Left renal pelvis (tissue), 4 donors: ENCODE measurements at places on chromosomes 5 and 9.

DNA sequence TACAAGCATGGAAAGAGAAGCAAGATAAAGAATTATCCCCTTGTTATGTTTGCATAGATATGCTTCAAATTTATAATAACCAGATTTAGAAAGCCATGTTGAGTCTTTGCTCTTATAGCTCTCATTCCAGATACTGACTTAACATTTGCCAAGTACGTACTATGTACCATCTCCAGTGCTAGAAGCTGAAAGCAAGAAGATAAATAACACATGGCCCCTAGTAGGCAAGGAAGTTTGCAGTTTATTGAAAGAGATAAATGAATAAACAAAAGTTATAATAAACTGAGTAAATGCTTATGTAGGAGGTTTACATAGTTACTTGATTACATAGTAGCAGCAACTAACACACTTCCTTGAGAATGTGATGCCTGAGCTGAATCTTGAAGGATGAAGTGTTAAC, 628.4 kb downstream of the HINT1 start:
- DNase-seq: no peak

- no peak for DNase-seq
Measured at GRCh38 chr9:36132086-36132485, 4.4 kb upstream of the GLIPR2 start.

- DNase-seq: no peak
Measured at GRCh38 chr5:178150977-178151734, 2.5 kb downstream of the NHP2 start.

DNA sequence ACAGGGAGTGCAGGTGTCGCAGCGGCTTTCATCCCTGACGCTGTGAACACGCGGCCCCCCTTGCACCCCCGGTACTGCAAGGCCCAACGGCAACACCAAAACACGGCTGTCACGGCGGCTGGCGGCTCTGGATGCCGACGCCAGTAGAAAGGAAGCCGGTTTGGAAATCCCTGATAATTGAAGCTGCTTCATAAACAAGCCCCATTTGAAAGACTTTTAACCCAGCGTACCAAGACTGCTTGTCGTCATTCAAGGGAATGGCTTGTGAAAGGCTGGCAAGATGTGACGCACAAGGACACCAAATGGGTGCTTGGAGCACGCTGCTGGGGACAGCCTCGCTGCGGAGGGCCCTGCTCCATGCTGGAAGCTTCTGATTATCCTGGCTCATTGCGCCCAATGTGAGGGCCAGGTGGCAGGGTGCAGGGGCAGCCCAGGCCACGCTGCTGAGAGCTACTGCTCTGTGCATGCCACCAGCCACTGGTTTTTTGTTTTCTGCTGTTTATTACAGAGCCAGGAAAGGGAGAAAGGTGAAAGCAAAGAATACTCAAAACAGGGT, 63.1 kb downstream of the GTF3C4 start:
- DNase-seq: no peak

DNA sequence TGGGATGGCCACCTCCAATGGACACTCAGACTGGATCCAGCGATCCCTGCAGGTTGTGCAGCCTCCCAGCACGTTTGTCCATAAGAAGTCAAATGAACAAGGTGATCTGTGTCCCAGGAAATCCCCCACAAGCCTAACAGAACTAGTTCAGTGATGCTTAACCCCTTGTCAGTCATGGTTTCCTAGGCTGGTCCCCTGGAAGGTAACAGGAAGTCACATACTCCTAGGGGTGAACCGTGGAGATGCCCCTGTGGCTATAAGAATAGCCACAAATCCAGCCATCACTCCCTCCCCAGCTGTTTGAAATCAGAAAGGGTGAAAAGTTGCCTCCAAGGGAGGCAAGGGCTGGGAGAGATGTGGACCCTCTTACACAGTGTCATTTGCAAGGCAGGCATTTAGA, 22.5 kb downstream of the PAX5 start:
- DNase-seq: no peak

- DNase-seq: no peak
Measured at GRCh38 chr5:80216753-80217596, 38.9 kb downstream of the SERINC5 start.

- DNase-seq: no peak
Measured at GRCh38 chr9:130846487-130847305, 11.6 kb downstream of the ABL1 start.

DNA sequence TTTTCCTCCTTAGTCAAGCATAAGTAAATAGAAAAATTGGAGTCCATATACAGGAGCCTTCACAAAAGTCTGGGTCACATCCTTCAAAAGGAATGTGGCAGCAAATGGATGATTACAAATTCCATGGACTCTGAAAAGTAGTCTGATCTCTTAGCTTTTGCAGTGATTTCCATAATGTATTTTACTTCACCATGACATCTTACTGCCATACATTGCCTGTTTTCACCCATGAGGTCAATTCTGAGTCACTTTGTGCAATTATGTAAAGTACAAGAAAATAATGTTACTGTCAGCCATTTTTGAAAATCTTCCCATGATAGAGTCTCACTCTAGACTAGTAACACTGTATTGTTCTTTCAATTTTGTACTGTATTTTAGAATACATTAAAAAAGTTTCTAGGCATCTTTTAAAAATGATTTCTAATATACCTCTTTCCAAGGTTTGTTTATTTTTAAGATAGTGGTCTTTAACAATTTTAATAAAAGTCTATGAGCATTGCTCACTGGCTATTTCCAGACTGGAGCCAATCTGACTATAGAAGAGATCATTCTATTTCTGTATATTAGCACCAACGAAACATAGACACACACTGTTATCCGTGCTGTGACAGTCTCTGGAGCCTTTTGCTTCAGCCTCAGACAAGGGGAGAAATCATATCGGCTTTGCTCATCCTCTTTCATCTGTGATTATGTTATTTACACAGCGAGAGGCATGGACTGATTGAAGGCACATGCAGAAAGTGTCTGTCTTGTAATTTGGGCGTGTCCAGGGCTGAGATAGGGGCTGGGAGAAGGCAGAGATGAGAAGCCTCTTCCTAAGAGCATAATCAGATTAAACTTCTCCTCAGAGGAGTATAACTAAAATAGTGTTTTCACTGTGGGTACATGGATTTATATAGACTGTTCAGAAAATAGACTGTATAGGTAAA, 22.9 kb upstream of the ACTBL2 start:
- DNase-seq: no peak

GRCh38 chr5:59471463-59471862, 422.1 kb downstream of the PDE4D start:
- DNase-seq: no peak

GRCh38 chr5:78971998-78972397, 13.1 kb downstream of the ARSB start:
- DNase-seq: no peak

DNA sequence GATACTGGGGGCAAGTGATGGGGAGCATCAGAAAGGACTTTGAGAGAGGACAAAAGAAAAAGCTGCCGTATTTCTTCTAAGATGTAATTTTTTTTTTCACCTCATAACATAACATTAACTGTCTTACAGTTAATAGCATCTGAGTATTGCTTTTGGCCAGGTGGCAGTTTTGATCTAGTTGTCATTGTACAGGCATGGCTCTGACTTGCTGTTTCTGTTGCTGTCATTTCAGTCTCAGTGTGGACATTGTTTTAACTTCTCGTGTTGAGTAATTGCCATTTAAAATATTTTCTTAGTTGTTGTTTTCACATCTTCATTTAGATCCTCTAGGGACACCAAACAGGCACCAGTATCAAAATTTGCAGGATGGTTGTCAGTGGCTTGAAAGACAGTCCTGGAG, 12.4 kb downstream of the SMAD5 start:
- no peak for DNase-seq

- DNase-seq: no peak
Measured at GRCh38 chr5:52807723-52808122, 20.0 kb downstream of the ITGA1 start.

- no peak for DNase-seq
Measured at GRCh38 chr5:78671609-78672008, 23.0 kb upstream of the LHFPL2 start.

DNA sequence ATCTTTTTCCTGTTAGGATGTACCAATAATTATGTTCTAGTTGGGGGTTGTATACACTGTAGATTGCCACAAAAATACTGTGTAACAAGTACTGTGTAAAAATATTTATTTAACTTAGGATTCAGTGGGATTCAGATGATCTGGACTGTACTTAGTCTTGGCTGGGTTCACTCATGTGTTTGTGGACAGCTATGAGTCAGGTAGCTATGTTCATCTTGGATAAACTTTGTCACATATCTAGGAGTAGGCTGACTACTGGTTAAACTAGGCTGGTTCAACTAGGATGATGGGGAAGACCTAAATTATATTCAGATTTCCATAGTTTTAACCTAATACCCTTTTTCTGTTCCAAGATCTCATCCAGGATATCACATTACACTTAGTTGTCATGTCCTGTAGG, 32.1 kb upstream of the TNFSF15 start:
- DNase-seq: no peak

DNA sequence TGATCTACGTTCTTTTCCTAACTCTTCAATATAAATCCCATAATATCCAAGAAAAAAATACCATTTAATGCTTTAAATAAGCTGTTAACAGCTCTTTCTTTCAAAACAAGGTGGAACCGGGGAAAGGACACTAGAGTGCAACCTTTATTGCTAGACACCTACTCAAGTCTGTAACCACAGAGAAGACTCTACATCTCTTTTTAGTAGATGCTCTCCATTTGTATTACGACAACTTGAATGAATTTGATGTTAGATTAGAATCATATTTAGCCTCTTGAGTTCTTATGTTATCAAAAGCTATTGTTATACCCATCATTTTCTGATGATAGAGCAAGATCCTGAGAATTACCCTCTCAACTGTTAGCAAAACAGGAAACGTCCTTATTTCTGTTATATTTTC, 246.3 kb downstream of the MLLT3 start:
- DNase-seq: no peak

- no peak for DNase-seq
Measured at GRCh38 chr5:169009123-169009522, 291.8 kb downstream of the SLIT3 start.

- no peak for DNase-seq
Measured at GRCh38 chr5:144436007-144436406, 265.3 kb downstream of the KCTD16 start.

DNA sequence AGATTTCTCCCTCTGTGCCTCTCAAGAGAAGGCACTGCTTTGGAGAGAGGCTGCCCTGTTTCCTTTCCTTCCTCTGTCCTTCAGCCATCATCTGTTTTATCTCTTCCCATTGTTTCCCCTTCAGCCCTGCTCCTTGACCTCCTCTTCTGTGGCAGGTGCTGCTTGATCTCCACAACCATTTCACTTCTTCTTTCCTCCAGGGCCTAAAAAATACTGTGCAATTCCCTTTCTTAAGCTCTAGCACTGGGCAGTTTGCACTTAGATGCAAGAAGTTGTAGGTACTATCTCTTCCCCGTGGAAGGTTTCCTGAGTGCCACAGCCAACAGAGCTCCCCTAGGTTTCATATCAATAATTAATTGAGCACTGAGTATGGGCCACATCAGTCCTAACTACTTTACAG, 8.8 kb upstream of the ADRB2 start:
- DNase-seq: no peak

GRCh38 chr5:51439232-51439631, 56.0 kb downstream of the ISL1 start:
- no peak for DNase-seq

GRCh38 chr5:143695244-143695864, 116.6 kb upstream of the HMHB1 start:
- no peak for DNase-seq

DNA sequence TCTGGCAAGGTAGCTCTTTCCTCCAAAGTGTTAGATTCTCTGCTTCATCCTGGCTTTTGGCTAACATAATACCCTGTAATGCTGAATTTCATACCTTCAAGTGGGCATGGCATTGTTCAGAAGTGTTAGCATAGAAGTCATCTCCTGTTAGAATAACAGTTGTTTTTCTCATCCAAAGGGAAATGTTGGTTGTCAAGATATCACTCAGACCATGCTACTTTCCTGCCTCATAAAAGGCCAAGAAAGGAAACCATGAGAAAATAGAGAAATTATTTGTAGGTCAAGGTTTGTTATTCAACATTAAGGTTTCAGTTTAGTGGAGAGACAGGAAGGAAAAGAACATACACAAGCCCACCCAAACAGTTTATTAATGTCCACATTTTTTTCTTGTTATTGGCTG, 472.5 kb downstream of the ARHGEF28 start:
- no peak for DNase-seq

DNA sequence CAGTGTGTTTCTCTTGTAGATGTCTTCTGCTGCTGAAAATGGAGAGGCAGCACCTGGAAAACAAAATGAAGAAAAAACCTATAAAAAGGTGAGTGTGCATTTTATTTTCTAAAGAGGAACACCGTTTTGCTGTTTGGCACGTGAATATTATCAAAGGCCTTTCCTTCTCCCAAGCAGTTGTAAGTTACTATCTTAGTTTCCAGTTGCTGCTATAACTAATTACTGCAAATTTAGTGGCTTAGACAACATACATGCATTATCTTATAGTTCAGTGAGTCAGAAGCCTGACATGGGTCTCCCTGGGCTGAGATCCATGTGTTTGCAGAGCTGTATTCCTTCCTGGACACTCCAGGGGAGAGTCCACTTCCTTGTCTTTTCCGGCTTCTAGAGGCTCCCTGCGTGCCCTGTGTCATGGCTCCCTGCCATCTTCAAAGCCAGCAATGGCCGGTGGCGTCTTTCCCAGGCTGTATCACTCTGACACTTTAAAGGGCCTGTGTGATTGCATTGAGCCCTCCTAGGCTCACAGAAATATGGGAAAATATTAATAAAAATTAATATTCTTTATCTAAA, 117.6 kb downstream of the PIP5K1B start:
- DNase-seq: no peak

DNA sequence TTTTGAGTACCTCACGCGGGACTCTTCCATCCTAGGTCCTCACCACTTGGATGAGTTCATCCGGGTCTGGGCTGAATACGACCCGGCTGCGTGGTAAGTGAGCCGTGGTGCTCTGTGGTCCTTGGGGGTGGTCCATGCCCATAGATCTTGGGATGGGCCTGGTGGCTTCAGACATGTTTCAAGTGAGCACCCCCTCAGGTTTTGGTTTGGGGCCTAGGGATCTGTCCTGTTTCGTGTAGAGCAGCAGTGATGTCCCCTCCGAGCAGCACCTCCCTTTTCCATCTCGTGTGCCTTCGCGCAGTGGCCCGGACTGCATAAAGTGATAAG, 218.9 kb downstream of the CACNA1B start:
- DNase-seq: no peak

- no peak for DNase-seq
Measured at GRCh38 chr9:129674229-129674628, 8.8 kb downstream of the PRRX2 start.

DNA sequence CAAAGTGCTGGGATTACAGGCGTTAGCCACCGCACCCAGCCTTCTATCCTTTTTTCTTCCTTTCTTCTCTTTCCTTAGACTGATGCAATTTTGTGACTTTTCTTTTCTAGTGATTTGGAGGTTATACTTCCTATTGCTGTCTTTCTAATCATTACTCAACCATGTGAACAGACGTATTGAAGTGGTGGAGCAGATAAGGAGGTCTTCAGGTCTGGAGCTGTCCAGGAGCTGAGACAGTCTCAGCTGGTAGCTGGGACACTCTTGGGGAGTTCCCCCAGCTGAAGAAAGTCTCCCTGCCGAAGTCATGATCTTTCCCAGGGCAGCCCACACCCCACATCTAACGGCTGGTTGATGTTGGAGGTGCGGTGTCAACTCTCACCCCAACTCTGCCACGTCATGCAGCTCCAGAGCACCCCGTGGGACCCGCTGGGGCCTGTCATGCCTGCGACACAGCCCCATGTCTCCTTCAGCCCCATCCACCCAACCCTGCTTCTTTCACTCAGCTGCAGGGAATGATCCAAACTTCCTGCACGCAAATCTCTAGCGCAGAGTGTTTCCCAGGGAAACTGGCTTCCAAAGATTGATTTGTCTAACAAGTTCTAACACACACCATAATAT, 41.1 kb downstream of the NSUN2 start:
- no peak for DNase-seq

- no peak for DNase-seq
Measured at GRCh38 chr9:136936645-136937170, 7.8 kb downstream of the FBXW5 start.
